ENCODE measurements at places on chromosomes 5 and 9. TPM values are rescaled to one million over a fixed set of nuclear protein-coding genes. Genes with fewer than 3 reads are reported as not detected.
A peak's percentile ranks its signal among the peaks of the same experiment; 100 is the strongest.

DNA sequence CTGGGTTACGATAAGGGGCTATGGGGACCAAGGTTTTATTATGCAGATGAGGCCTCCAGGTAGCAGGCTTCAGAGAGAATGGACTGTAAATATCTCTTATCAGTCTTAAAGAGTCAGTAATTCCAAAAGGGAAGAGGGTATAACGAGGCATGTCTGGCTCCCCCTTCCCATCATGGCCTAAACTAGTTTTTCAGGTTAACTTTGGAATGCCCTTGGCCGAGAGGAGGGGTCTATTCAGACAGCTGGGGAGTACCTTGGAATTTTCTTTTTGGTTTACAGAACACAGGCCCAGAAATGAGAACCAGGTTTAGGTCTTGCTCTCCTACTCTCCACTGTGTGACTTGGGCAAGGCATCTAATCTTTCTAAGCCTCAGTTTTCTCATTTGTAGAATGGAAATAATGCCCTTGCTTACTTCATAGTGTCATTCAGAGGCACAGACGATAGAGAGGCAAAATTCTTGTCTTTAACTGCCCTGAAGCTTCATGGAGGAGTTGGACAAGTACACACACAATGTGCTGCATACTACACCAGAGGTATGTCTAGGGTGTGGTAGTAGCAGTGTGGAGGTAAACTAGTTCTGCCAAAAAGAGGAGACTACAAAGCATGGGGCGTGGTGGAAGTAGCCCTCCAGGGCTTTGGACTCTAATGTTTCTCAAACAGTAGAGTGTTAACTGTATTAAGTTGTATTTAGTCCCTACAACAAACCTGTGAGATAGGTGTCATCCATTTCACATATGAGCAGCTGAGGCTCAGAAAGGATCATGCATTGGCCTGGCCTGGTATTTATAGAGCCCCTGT is 45.5 kb downstream of the IRF1 start:
- no peak for DNase-seq

The MTREX gene
- 49.0 TPM for total RNA-seq

- DNase-seq: no peak
Observed at GRCh38 chr5:179615203-179615602, 8.3 kb downstream of the HNRNPH1 start.

DNA sequence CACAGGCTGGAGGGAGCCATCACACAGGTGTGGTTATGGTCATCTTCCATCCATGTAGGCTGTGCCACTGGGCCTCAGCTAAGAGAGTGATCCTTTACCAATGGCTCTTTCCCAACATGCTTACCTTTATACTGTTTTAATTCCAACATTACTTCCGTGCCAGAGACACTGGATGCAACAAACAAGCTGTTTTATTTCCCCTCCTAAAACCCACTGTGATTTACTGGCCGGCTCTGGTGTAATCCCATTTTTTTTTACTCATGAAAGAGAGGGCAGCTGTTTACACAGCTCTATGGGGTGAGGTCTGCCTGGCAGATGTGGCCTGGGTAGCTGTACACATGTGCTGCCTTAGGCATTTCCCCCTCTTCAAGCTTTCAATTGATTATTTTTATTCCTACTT is 58.5 kb downstream of the MACROH2A1 start:
- DNase-seq: no peak

DNA sequence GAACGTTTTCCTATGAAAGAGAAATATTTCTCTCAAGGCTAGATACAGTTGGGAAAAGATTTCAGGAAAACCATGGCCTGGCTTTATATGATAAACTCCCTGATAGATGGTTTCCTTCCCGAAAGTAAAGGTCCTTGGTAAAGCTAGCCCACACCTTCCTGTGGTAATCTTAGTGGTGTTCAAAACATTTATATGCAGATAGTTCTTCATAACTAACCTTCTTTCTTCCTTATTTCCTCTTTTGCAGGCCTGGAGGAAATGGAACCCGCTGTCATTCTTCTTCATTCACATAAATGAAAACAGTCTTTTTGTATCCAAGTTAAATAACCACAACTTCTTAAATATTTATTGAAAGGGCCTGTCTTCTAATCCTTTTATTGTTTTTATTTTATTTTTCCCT is 474.0 kb upstream of the ACTBL2 start:
- DNase-seq: peak; percentile 63

DNA sequence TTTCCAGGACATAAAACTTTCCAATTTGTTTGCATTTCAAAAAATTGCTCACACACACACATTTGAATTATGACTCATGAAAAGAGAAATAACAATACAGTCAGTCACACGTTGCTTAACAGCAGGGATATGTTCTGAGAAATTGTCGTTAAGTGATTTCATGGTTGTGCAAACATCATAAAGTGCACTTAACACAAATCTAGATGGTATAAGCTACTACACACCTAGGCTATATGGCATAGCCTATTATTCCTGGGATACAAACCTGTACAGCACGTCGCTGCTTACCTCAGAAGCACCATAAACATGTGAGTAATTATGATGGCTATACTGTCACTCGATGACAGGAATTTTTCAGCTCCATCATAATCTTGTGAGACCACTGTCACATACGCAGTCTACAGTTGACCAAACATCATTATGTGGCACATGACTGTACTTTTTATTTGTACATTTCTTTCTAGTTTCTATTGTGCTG is 378.2 kb downstream of the ACTL7B start:
- DNase-seq: peak; percentile 73

The CSF2 gene
- 0.13 TPM for total RNA-seq

GRCh38 chr5:4230471-4230785 is 634.8 kb downstream of the IRX1 start:
- no peak for DNase-seq

GRCh38 chr9:106531491-106531890 is 331.5 kb upstream of the ZNF462 start:
- DNase-seq: no peak

The PAM gene
- 318 TPM for total RNA-seq

GRCh38 chr5:100131161-100131560 is 404.0 kb upstream of the FAM174A start:
- DNase-seq: no peak

- DNase-seq: no peak
Observed at GRCh38 chr9:135245482-135246247, 158.2 kb downstream of the OLFM1 start.

The LCN2 gene
- total RNA-seq: not detected

The KIF4B gene
- total RNA-seq: 0.26 TPM

- DNase-seq: no peak
Observed at GRCh38 chr5:2156358-2157059, 273.8 kb upstream of the IRX4 start.

The TGFBI gene
- 2.4 TPM for total RNA-seq

The INSL4 gene
- total RNA-seq: not detected

The CD180 gene
- total RNA-seq: not detected

DNA sequence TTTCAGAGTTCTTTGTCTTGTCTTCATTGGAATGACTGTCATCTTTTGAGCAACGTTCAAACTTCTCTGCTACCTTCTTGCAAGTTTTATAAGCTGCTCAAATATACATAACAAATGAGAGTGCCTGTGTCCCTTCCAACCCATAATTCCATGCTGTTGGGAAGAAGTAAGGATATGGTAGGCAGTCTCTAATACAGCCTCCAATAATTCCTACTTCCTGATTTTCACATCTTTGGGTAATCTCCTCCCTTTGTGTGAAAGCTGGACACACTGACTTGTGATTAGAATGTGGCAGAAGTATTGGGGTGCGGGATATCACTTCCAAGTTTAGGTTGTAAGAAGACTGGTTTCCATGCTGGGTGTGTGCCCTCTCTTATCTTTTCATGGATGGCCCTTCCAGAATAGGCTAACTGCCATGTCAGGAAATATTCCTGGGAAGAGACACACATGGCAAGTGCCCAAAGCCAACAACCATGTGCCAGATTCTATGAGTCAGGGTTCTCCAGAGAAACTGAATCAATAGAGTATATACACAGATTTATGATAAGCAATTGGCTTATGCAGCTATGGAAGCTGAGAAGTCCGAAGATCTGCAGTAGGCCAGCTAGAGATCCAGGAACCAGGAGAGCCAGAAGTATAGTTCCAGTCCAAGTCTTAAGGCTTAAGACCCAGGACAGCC is 531.3 kb downstream of the NTRK2 start:
- DNase-seq: peak; percentile 69

DNA sequence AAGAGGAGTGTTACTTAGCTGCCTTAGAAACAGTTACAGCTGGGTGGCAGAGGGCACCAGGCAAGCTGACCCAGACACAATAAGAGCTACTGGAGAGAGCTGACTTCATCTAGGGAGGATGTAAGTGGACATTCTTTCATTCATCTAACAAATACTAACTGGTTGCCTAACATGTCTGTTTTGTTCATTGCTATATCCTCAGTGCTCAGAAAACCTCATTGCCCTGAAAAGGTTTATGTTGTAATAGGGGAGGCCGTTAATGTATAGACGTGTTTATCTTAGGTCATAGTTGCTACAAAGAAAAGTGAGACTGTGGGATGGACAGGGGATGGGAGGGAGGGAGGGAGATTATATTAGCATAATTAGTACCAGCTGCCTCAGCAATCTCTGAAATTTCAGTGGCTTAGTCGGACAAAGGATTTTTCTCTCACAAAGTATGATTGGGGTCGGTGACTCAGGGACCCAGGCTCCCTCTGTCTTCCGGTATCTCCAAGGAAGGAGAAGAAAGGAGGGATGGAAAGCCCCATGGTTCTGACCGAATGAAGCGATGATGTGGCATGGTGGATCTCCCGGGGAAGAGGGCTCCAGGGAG is 2.6 kb upstream of the SNX18 start:
- no peak for DNase-seq

GRCh38 chr5:18051953-18052352 is 417.7 kb downstream of the TAF11L14 start:
- DNase-seq: no peak

The MAP3K1 gene
- total RNA-seq: 35.2 TPM

DNA sequence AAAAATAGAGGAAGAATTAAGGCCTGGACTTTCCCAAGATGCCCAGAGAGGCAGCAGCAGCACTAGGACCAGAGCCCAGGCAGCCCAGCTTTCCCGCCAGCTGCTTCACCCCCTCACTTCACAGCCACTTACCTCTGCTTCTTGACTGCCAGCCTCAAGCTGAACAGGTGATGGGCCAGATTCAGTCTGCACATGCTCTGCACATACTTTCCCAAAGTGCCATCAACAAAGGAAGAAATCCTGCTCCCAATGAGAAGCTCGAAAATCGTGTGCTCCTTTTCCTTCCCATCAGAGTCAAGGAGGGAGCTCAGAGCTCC is 4.1 kb upstream of the SLC25A48 start:
- no peak for DNase-seq

The MSMP gene
- total RNA-seq: 187 TPM

DNA sequence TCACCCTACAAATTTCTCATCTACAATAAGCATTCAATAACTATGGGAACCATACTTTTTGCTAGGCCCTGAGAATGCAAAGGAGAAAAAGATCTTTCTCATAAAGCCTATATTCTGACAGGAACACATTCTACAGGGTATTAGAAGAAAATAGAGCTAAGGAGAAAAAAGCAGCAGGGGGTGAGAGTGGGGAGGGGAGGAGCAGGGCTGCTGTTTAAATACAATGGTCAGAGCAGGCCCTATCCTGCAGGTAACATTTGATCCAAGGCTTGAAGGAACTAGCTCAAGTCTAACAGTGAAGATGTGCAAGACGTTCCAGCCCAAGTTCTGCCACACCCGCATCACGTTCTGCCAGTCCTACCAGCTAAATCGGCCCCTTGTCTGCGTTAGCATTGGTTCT is 89.7 kb downstream of the ELAVL2 start:
- no peak for DNase-seq

- DNase-seq: no peak
Observed at GRCh38 chr5:93193431-93194347, 387.3 kb downstream of the NR2F1-AS1 start.

The TRIM7 gene
- total RNA-seq: 7.6 TPM

DNA sequence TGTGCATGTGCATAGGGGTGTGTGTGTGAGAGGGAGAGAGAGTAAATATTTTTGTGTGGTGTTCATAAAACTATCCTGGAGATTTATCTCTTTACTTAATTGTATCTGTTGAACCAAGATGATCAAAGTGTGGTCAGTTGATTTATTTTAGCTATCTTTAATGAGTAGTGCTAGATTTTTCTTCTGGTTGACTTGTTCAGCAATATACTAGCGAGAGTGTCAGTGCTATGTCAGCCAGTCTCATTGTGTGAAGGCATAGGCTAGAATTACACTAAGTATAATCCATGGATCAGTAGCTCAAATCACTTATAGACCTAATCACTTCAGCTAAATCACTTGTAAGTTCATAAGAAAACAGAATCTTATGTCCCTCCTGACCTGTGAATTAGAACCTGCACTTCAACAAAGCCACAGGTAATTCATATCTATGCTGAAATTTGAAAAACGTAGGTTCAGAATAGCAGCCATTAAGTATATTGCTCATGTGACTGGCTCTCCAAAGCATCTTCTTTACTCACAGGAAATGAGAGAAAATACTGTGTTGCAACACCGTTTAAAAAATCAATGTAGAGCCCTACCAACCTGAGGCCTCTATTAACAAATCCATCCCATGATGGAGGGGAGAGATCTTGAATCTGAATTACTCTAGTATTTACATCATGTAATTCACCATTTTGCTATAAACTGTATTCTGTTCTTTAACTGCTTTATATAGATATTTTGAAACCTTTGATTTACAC is 203.1 kb upstream of the ACTBL2 start:
- DNase-seq: no peak

The SWI5 gene
- 16.4 TPM for total RNA-seq

The QRFP gene
- total RNA-seq: not detected
